ENCODE measurements at places on chromosomes 1 and 21. TPM values are rescaled to one million over a fixed set of nuclear protein-coding genes. Genes with fewer than 3 reads are reported as not detected.
A peak's percentile ranks its signal among the peaks of the same experiment; 100 is the strongest.

- DNase-seq, result no peak
Measured at GRCh38 chr1:63033211-63033610, 249.3 kb downstream of the ATG4C start.

DNA sequence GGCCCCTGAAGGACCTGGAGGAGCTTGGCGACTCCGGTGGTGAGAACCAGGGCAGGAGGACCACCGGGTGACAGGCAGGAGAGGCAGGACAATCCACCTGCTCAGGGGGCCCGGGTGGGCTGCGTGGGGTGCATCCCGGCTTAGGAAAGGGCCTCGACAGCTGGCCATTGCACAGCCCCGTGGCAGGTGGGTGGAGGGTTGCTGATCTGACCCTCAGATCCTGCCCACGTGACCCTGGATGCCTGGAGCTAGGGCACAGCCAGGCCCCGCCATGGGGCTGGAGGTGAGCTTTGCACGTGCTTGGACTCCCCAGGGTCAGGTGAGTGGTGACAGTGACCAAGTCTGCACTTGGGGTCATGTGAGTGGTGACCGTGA, 35.5 kb upstream of the SLC19A1 start:
- DNase-seq, result no peak

The C1orf210 gene
- not detected for total RNA-seq

The CLDN17 gene
- not detected for total RNA-seq

GRCh38 chr1:247112479-247112781, 8.3 kb upstream of the ZNF669 start:
- DNase-seq, result no peak

GRCh38 chr1:28359592-28360239, 9.8 kb upstream of the PHACTR4 start:
- DNase-seq, result peak; percentile 41

GRCh38 chr1:50175719-50176639, 67.3 kb downstream of the ELAVL4 start:
- no peak for DNase-seq

- peak; percentile 87 for DNase-seq
Measured at GRCh38 chr1:162908780-162909179, 47.8 kb upstream of the CCDC190 start.

GRCh38 chr1:1627261-1627828, 4.6 kb upstream of the MMP23B start:
- no peak for DNase-seq

The ITLN1 gene
- total RNA-seq, result not detected

The LCE1B gene
- not detected for total RNA-seq

- no peak for DNase-seq
Measured at GRCh38 chr1:232517204-232517603, 112.7 kb downstream of the SIPA1L2 start.

The AKNAD1 gene
- 5.0 TPM for total RNA-seq

The OR14K1 gene
- total RNA-seq, result not detected

The TNFRSF14 gene
- 6.6 TPM for total RNA-seq

- DNase-seq, result no peak
Measured at GRCh38 chr1:6001992-6002576, 9.9 kb upstream of the NPHP4 start.

The ARID4B gene
- total RNA-seq, result 11.6 TPM

The GRIK3 gene
- not detected for total RNA-seq

The CTSK gene
- 0.77 TPM for total RNA-seq

The WNT3A gene
- not detected for total RNA-seq

DNA sequence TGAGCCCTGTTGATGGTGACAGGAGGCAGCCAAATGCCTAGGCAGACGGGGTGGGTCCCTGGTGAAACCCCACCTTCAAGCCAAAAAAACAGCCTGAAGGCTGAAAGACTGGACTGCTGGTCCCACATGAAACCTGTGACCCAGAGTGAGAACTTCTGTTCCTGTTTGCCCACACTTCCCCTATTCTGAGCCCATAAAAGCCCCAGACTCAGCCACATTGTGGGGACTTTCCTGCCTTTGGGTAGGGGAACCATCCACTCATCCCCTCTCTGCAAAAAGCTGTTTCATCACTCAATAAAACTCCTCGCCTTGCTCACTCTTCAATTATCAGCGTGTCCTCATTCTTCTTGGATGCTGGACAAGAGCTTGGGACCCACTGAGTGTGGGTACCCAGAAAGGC, 25.2 kb downstream of the HTR6 start:
- DNase-seq, result no peak

The SELE gene
- not detected for total RNA-seq

- no peak for DNase-seq
Measured at GRCh38 chr1:246761396-246761795, 37.2 kb downstream of the SCCPDH start.

The SLAMF1 gene
- 0.03 TPM for total RNA-seq

The ACTN2 gene
- 11.8 TPM for total RNA-seq

The OR2T35 gene
- not detected for total RNA-seq

- DNase-seq, result no peak
Measured at GRCh38 chr1:38609166-38610025, 250.2 kb downstream of the RRAGC start.

- DNase-seq, result no peak
Measured at GRCh38 chr1:198494658-198495103, 45.8 kb downstream of the ATP6V1G3 start.

DNA sequence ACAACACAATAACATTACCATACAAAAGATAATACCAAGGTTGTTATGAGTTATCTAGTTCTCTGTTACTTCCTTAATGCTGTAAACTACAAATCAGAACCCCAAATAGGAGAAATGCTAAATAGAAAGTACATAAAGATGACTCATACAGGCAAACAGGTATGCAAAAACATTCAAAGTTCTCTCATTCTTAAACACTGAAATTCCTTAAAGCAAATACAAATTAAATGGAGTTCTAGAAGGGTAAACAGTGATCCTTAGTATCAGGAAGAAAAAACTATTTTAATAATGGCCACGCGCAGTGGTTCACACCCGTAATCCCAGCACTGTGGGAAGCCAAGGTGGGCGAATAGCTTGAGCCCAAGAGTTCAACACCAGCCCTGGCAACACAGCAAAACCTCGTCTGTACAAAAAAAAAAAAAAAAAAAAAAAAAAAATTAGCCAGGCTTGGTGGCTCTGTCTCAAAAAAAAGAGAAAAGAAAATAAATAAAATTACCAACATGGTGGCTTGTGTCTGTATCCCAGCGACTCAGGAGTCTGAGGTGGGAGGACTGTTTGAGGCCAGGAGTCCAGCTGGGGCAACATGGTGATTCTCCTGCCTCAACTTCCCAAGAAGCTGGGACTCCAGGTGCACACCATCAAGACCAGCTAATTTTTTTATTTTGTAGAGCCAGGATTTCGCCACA, 17.5 kb downstream of the FBXO42 start:
- DNase-seq, result no peak

DNA sequence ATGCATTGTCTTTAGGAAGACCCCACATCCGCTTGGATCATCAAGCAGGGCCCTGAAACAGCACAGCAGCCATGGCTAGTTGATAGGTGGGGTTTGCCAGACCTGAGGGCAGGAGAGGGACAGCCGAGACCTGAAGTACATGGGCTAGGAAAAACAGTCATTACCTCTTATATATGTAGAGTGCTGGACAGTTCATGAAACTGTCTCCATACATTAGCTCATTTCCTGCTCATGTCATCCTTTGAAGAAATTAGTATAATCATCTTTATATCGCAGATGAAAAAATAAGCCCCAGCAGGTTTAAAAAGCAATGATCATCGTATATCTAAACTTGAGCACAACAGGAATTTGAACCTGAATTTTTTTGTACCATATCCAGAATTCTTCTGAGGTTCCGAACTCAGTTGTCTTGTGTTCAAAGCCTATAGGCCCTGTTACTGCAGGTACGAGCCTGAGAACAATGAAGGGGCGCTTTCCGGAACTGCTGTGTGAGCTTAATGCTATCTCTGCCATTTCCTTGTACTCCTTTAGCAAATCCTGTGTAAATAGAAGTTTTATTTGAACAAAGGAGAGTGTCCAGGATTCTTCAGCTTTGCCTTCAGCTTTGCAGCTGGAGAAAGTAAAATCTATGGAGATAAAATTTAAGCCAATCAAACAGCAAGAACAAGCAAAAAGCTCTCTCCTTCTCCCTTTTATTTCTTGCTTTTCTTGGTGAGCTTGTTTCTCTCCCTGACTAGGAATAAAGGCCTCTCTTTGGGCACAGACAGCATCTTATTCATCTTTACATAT, 32.4 kb upstream of the DUSP10 start:
- no peak for DNase-seq

- no peak for DNase-seq
Measured at GRCh38 chr21:37445228-37445627, 78.7 kb downstream of the DYRK1A start.

GRCh38 chr1:226790545-226791181, 51.6 kb upstream of the ITPKB start:
- no peak for DNase-seq
